Suppressor macrophage treated with lipopolysaccharide for 1 hour (primary cell): ENCODE measurements at places on chromosomes 2 and 18.

- DNase-seq: no peak
These were observed 75.4 kb upstream of the TANC1 start for GRCh38 chr2:158893026-158893425.

DNA sequence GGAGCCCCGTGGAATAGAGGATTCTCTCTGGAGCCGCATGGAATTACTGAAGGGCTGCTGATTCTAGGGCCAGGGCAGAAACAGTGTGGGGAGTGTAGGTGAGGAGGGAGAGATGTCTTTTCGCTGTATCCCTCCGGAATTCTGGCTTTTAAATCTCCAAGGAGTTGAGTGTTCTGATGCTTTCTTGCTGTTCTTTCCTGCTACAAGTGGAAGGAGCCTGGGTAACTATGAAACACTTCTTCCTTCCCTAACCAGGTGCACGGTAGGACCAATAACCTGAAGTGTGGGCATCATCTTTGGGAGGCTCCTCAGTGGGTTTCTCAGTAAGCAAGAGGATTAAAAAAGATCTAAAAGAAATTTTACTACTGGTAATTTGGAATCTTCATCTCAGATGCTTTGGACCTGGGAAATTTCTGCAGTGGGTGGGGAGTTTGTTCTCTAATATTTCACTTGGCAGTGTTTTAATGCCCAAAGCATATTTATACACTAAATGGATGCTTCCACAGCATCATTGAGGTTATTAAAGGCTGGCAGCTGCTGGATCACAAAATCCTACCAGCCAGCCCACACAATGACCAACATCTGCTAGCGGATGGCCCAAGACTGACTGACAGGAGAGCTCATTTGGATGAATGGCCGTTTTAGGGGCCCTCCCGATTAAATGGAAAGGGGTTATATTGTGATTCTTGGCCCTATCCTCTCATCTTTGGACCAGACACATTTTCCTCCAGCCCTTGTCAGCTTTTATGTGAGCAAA lies 2.1 kb downstream of the EML6 start:
- no peak for DNase-seq

GRCh38 chr2:101501443-101501842 lies 26.5 kb upstream of the RFX8 start:
- no peak for DNase-seq

- no peak for DNase-seq
These were observed 1.0 kb upstream of the ORC2 start for GRCh38 chr2:200964498-200964897.

GRCh38 chr2:168253379-168253778 lies 6.0 kb upstream of the STK39 start:
- DNase-seq: no peak

DNA sequence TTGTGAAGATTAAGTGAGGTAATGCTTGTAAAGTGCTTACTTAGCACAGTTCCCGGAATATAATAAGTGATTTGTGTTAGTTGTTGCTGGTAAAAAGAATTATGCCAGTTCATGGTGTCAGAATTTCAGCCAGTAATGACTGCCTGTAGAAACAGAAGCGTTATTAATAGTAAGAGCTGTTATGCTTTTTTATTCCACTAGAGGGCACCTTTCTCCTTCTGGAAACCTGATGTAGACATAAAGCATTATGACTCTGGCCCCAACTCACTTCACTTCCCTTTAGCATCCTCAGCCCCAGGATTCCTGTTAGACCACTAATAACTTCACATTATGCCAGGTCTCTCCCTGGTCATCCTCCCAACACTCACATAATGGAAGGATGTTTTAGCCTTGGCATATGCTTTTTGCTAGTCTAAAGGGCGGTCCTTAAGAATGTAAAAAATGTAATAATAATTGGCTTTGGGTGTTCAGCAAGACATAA lies 34.9 kb downstream of the C18orf54 start:
- DNase-seq: peak; percentile 80

GRCh38 chr2:216274194-216274840 lies 98.0 kb downstream of the MARCHF4 start:
- DNase-seq: peak; percentile 50

GRCh38 chr18:35592298-35592697 lies 10.8 kb downstream of the GALNT1 start:
- no peak for DNase-seq

DNA sequence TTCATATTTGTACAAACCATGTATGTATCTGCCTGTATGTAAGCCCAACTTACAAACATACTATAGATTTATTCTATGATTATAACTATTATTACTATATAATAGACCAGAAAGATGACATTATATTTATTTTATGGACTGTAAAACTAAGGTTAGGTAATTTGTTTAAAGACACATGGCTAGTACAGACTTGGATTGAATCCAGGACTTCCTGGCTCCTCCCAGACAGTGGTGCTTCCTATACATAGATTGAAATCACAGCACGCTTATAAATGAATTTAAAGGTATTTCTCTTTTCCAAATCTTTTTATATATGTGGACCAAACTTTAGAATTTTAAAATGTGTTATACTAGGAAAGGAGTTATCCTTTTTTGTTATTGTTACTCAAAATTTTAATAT lies 151.6 kb upstream of the MYO3B start:
- DNase-seq: no peak

DNA sequence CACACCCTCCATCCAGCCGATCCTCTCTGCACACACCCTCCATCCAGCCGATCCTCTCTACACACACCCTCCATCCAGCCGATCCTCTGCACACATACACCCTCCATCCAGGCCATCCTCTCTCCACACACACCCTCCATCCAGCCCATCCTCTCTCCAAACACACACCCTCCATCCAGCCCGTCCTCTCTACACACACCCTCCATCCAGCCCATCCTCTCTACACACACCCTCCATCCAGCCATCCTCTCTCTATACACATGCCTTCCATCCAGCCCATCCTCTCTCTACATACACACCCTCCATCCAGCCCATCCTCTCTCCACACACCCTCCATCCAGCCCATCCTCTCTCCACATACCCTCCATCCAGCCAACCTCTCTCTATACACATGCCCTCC lies 83.1 kb downstream of the EIPR1 start:
- DNase-seq: no peak

- peak; percentile 38 for DNase-seq
These were observed 54.1 kb downstream of the CPO start for GRCh38 chr2:206993396-206993911.

GRCh38 chr2:145007093-145007959 lies 487.4 kb upstream of the ZEB2 start:
- DNase-seq: peak; percentile 65

- DNase-seq: no peak
These were observed 1.0 kb downstream of the GAREM2 start for GRCh38 chr2:26173776-26174482.

DNA sequence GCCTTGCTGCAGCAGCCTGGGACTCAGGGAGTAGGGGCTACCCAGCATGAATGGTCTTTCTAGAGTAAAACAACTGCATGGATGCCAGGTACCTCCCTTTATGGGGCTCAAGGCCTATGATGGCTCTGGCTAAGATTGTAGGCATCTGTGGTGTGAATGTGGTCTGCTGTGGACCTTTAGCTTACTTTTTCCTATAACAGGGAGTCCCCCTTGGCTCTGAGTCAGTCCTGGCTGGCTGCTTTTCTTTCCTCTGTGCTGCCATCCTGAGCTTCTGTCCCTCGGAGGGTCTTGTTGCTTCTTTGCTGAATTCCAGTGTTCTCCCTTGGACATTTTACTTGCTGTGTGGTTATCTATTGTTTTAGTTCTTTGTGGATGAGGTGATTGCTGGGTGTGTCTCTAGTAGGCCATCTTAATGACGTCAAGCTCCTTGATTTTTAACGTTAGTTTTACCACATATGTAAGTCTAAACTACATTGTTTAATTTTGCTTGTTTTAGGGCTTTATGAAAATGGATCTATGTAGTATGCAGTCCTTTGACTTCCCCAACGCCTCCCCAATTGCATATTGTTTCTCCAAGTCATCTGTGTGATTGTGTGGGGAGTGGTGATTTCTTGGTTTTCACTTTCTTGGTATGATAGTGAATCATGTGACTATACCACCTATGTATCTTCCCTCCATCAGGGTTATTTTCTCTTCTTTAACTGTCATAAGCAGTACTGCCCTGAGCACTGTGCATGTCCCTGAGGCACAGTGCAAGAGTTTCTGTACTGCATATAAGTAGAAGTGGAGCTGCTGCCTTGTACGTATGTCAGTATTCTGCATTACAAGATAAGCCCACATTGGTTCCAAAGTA lies 92.4 kb downstream of the NCK2 start:
- no peak for DNase-seq

- DNase-seq: no peak
These were observed 92.2 kb downstream of the COL6A3 start for GRCh38 chr2:237321746-237322145.

GRCh38 chr18:63363951-63364350 lies 3.1 kb downstream of the KDSR start:
- no peak for DNase-seq

DNA sequence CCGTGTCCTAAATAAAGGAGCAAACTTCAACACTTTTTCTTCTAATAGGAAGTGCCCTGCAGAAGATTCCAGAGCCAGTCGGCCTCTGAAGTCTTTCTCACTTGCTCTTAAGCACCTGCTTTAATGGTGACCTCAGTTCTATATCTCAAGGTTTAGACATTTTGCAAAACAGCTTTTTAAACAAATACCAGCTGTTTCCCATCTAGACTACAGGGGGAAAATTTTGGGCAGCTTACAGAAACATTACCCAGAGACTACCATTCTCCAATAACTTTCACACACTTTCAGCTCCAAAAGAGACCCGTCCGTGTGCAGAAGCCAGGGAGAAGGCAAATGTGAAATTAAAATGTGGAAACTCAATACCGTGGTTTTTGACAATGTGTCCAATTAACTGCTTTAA lies 285.3 kb upstream of the CCDC68 start:
- DNase-seq: no peak

- DNase-seq: no peak
These were observed 63.9 kb upstream of the TANK start for GRCh38 chr2:161096336-161096735.
